ENCODE measurements at places on chromosomes 6 and 20.

DNA sequence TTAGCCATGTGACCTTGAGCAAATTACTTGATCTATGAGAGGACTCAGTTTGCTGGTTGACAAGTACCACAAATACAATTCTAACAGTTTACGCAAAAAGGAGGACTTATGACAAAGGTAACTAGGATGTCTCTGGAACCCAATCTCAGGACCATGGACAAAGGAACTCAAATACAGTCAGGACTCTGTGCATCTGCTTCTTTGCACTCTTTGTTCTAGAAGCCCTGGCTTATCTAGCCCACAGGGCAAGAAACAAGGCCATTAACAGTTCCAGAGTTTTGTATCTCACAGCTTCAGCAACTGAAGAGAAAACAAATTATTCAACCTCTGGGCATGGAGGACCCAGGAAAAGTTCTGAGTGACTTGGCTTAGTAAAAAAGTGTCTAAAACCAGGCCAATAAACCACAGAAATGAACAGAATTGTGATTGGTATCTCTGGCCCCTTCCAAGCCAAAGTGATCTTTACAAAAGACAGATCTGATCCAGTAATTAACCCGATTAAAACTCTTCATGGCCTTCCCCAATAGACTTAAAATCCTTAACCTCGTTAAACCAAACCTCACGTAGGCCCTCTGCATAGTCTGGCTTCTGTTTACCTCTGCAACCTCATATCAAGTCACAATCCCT lies 5.9 kb downstream of the WASF1 start:
- DNase-seq: no peak

DNA sequence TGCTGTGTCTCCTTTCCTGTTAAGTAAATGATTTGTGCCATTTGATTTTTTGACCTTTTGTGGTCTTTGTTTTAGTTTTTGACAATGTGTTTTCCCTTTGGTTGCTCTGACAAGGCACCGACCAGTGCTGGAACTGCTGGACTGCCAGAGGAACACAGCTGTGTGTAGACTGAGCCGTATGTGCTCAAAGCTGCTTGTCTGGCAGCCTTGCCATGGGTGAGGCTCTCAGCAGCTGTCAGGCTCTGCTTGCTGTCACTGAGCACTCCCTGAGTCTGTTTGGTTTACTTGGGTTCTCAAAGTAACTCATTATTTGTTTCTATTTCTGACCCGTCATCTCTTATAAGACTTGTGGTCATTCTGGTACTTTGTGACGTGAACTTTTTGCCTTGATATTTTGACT lies 15.1 kb upstream of the SNRPB start:
- no peak for DNase-seq

GRCh38 chr6:166408936-166409755 lies 26.4 kb upstream of the MPC1 start:
- no peak for DNase-seq

DNA sequence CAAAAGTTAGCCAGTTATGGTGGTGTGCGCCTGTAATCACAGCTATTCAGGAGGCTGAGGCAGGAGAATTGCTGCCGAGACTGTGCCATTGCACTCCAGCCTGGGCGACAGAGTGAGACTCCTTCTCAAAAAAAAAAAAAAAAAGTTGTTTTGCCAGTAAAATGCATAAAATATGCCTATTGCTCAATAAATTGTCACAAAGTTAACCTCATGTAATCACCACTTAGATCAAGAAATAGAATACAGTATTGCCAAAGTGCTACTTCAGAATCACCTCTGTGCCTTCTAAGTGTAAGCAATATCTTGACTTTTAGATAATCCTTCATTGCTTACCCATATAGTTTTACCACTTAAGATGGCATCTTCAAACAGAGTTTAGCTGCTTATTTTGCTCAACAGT lies 80.7 kb downstream of the TRMT11 start:
- DNase-seq: no peak

- no peak for DNase-seq
Observed at GRCh38 chr6:159430323-159430722, 261.1 kb downstream of the FNDC1 start.

DNA sequence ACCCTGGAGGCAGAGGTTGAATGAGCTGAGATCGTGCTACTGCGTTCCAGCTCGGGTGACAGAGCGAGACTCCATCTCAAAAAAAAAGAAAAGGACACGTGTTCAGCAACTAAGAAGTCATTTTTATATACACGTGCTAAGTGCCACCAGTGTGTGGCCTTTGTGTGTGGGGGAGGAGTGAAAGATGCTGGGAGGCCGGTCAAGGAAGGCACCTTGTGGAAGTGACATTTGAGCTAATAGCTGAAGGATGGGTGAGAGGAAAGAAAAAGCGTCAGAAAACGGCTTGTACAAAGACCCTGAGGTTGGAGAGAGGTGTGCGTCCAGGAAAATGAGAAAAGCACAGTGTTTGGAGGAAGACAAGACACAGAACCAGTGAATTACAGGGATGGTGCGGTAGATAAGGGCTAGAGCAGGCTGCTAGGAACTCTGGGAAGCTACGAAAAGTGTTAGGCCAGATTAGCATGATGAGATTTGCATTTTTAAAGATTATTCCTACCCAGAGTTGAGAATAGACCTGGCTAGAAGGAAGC lies 11.6 kb downstream of the RREB1 start:
- DNase-seq: no peak

GRCh38 chr20:15603978-15604805 lies 969.1 kb downstream of the KIF16B start:
- no peak for DNase-seq

Measured in fibroblast of skin of left quadriceps (primary cell).